Melanocyte of skin (primary cell): ENCODE measurements at places on chromosomes 7 and 10. TPM values are rescaled to one million over a fixed set of nuclear protein-coding genes. Genes with fewer than 3 reads are reported as not detected.

CYP17A1 gene
- total RNA-seq: not detected in 2 replicates

KCNIP2 gene
- total RNA-seq: 1.7 and 2.2 TPM in 2 replicates

NKX1-2 gene
- under 0.01 TPM in 1 of 2 replicates, not detected in the other for total RNA-seq

EPHA1 gene
- total RNA-seq: not detected in 2 replicates

GIMAP5 gene
- 0.15 TPM in 1 of 2 replicates, not detected in the other for total RNA-seq

HHEX gene
- 6.5 and 9.0 TPM in 2 replicates for total RNA-seq

ZNF727 gene
- total RNA-seq: under 0.01 TPM in 1 of 2 replicates, not detected in the other

PRKAR1B gene
- total RNA-seq: 8.6 and 12.4 TPM in 2 replicates

KLF14 gene
- not detected in 2 replicates for total RNA-seq

PTPRZ1 gene
- total RNA-seq: 10.3 and 10.9 TPM in 2 replicates

UPK3BL1 gene
- total RNA-seq: 1.1 and 6.2 TPM in 2 replicates

MDFIC gene
- total RNA-seq: 24.1 and 39.6 TPM in 2 replicates

CALML3 gene
- not detected in 2 replicates for total RNA-seq

PARG gene
- 26.2 and 43.6 TPM in 2 replicates for total RNA-seq

PLEKHS1 gene
- total RNA-seq: under 0.01 TPM in 1 of 2 replicates, not detected in the other

FZD8 gene
- 1.0 and 2.9 TPM in 2 replicates for total RNA-seq

CNPY1 gene
- total RNA-seq: not detected in 2 replicates

THSD7A gene
- total RNA-seq: under 0.01 and 0.46 TPM in 2 replicates

BTBD16 gene
- total RNA-seq: not detected in 2 replicates

LRRC4 gene
- 0.69 and 1.5 TPM in 2 replicates for total RNA-seq

FAM237B gene
- not detected in 2 replicates for total RNA-seq

FAM200A gene
- total RNA-seq: 7.0 and 10.0 TPM in 2 replicates

DCLRE1A gene
- 5.9 and 8.0 TPM in 2 replicates for total RNA-seq

TAS2R41 gene
- not detected in 2 replicates for total RNA-seq

SPDYE17 gene
- total RNA-seq: not detected in 2 replicates

PYROXD2 gene
- total RNA-seq: 2.8 and 10.5 TPM in 2 replicates

LOXL4 gene
- 0.34 and 1.5 TPM in 2 replicates for total RNA-seq

FAM204A gene
- 38.0 and 66.5 TPM in 2 replicates for total RNA-seq

LIPN gene
- total RNA-seq: not detected in 2 replicates

ADAM8 gene
- total RNA-seq: 0.73 and 1.0 TPM in 2 replicates

PAPSS2 gene
- 10.3 and 14.5 TPM in 2 replicates for total RNA-seq

TDRD1 gene
- 1.0 and 3.3 TPM in 2 replicates for total RNA-seq

CISD1 gene
- total RNA-seq: 30.0 and 34.4 TPM in 2 replicates

OR9A2 gene
- total RNA-seq: not detected in 2 replicates

MPP7 gene
- total RNA-seq: 0.31 and 0.33 TPM in 2 replicates

CACNB2 gene
- total RNA-seq: 0.31 TPM in 1 of 2 replicates, not detected in the other

GJD4 gene
- total RNA-seq: not detected in 2 replicates

POU6F2 gene
- total RNA-seq: not detected in 2 replicates

FRAT1 gene
- total RNA-seq: 3.1 and 4.0 TPM in 2 replicates

SPDYE16 gene
- total RNA-seq: not detected in 2 replicates

ABCB1 gene
- 0.67 and 3.7 TPM in 2 replicates for total RNA-seq

SPACDR gene
- 0.15 and 0.33 TPM in 2 replicates for total RNA-seq

ACHE gene
- total RNA-seq: 0.34 TPM in 1 of 2 replicates, not detected in the other

SPDYE5 gene
- total RNA-seq: not detected in 2 replicates

CRHR2 gene
- not detected in 2 replicates for total RNA-seq

LIPM gene
- not detected in 2 replicates for total RNA-seq

BUB3 gene
- 167 and 216 TPM in 2 replicates for total RNA-seq

NPC1L1 gene
- under 0.01 TPM in 1 of 2 replicates, not detected in the other for total RNA-seq

ELAPOR2 gene
- 2.3 and 5.6 TPM in 2 replicates for total RNA-seq

VSTM2A gene
- total RNA-seq: not detected in 2 replicates

NUTM2E gene
- total RNA-seq: not detected in 2 replicates

SEMA3D gene
- total RNA-seq: 0.36 and 0.69 TPM in 2 replicates

CAMK2G gene
- 14.2 and 14.5 TPM in 2 replicates for total RNA-seq

SPAM1 gene
- not detected in 2 replicates for total RNA-seq
